ENCODE measurements at places on chromosomes 13 and 19. TPM values are rescaled to one million over a fixed set of nuclear protein-coding genes. Genes with fewer than 3 reads are reported as not detected.

The ZNF681 gene
- total RNA-seq: 0.15 TPM

DNA sequence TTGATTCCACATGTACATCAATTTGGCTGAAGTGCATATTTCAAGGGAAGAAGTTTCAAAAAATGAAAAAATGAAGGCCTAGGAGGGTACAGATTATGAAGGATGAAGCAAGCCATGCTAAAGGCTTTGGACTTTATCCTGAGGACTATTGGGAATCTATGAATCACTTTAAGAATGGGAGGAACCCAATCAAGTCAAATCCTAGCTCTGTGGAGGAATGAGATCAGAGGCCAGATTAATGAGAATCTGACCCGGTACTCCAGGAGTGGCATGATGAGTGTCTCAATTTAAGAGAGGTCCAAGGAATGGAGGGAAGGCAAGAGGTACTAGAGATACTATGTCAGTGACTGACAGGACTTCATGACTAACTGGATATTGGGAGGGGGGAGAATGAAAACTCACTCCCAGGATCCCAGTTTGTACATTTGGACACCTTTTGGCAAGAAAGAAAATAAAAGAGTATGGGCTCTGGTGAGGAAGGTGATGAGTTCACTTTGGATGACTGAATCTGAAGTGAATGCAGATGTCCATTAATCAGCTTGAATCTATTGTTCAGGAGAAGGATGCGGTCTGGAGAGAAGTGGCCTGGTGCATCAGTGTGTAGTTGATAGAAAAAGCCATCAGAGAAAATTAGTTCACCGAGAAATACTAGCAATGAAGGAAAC, 349.0 kb downstream of the EFNB2 start:
- DNase-seq: no peak

The NOTCH3 gene
- total RNA-seq: 4.6 TPM

- no peak for DNase-seq
These were observed 2.2 kb upstream of the KCNC3 start for GRCh38 chr19:50331221-50331993.

The REXO1 gene
- total RNA-seq: 19.3 TPM

The CD79A gene
- total RNA-seq: 0.55 TPM

The ZNF83 gene
- 3.4 TPM for total RNA-seq
